ENCODE measurements at places on chromosomes 12 and 14.

GRCh38 chr12:12642916-12643315, 31.2 kb downstream of the CREBL2 start:
- no peak for DNase-seq

DNA sequence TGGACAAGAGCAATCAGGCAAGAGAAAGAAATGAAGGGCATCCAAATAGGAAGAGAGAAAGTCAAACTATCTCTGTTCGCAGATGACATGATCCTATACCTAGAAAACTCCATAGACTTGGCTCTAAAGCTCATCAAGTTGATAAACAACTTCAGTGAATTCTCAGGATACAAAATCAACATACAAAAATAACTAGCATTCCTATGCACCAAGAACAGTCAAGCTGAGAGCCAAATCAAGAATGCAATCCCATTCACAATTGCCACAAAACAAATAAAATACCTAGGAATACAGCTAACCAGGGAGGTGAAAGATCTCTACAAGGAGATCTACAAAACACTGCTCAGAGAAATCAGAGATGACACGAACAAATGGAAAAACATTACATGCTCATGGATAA, 417.5 kb upstream of the ATP2B1 start:
- DNase-seq: no peak

GRCh38 chr14:55693904-55694303, 113.9 kb downstream of the KTN1 start:
- no peak for DNase-seq

DNA sequence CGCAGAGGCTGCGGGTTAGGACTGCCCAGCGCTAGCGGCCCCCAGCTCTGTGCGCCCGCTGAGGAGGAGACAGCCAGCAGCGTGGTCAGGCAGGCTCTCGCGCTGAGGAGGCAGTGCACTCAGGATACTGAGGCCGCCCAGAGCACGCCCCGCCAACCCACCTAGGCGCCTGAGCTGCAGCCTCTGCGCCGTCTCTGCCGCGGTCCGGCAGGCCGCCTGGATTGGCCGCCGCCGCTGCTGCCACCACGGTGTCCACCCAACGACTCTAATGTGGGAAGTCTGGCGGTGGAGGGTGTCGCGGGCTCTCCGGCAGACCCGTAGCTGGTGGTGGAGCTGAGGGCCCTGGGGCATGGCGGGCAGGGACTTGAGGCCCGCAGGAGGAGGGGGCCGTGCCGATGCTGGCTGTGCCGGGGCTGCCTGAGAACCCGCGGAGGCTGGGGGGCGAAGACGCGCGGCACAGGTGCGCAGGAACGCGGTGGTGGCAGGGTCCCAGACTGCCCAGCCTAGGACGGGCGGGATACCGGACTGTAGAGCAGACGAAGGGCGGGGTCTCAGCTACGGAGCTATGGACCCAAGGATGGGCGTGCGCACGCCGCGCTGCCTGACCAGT, 69.9 kb downstream of the ASCL4 start:
- no peak for DNase-seq

DNA sequence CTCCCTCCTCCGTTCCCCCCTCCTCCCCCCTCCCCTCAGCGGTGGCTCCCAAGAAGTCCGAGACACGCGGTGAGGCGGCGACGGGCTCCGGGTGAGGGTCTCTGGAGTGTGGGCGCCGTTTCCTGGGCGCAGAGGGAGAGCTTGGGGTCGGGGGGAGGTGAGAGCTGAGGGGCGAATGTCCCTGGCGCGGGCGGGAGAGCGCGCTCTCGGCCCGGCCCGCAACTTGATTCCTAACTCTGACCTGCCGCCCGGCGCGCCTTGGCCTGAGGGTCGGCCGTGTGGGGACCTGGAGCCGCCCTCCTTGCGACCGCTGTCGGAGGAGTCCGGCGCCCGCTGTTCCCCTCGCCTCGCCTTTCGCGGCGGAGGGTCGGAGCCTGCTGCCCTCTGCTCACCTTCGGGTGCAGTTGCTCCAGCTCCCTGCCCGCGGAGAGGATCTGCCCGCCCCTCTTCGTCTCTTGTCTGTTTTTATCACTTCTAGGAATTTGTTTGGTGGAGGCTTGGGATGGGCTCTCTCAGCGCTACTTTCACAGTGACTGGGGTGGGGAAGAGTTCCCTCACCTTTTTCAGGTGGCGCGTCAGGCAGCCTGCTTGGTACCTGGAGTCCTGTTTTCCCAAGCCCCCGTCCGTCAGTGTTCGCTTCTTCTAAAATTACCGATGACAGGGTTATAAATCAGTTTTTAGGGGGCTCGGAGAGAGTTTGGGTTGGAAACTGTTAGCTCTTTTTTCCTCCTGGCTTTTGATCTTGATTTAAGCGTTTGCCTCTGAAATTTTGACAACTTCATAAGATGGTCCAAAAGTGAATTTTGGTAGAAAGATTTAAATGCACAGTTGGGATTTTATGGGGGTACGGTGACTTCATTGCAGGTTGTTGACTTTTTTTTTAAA, 495 bp downstream of the ADIPOR2 start:
- no peak for DNase-seq

GRCh38 chr12:27906127-27906500, 66.4 kb downstream of the PTHLH start:
- no peak for DNase-seq

DNA sequence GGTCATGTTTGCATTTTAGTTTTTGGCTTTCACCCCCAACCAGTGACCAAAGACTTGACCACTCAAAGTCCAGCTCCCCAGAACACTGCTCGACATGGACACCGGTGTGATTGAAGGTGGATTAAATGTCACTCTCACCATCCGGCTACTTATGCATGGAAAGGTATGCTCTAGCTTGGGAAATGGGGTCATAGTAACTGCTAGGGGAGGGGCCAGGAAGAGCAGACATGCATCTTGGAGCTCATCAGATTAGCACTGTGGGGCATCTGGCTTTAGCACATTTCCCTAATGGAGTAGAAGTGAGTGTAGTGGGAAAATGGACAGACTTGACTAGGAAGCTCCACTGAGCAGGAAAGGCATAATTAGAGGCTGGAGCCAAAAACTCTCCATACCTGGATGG, 2.8 kb downstream of the PCBP2 start:
- DNase-seq: no peak

DNA sequence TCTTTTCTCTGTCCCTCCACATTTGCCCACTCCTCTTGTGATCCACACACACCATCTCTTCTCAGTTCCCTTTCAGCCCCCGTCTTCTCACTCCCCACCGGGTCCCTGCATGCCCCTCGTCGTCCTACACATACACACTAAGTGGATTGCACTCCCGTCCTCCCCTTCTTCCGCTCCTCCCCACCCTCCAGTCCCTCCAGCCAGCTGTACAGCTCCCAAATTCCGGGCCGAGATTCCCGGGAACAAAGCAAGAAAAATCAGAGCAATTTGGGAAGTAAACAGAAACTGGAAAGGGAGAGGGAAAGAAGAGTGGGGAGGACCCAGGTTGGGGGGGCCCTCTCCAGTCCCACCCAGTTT, 282 bp upstream of the IGFBP6 start:
- no peak for DNase-seq

DNA sequence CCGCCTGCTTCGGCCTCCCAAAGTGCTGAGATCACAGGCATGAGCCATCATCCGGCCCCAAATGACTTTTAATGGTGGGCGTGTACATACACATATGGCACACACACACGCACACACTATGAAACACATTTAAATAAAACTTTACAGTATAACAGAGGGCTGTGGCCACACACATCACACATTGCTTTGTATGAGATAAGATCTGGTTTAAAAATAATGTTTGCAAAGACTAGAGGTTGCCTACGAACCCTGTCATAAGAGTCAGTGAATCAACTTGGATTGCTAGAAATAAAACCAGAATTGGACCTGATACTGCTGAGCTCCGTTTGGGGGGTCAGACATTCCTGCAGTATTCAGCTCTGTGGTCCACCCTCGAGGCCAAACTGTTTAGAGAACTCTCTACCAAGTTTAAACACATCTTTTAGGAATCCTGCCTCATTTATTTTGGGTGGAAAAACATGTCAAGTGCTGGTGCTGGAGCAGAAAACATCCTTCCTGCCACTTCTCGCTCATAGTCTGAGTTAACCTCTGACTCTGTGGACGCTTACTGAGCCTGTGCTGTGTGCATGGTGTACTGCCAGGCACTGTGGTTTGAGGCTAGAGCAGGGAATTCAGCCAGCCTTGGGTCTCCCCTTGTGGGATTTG, 47.8 kb upstream of the EML1 start:
- no peak for DNase-seq

DNA sequence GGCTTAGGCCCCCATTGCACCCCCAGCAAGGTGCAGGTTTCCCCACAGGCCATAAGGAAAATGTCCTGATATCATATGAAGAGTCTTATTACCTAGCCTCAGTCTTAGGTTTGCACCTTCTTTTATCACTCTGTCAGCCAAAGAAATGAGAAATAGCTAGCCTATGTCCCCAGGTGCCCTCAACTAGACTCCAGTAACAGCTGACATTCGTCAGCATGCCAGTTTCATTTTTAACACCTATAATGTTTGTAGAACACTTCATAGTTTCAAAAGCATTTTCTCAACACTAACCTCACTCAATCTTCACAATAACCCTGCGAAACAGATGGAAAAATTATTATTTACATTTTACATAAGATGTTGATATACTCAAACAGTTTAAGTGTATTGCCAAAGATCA, 24.0 kb upstream of the OR10P1 start:
- DNase-seq: no peak

DNA sequence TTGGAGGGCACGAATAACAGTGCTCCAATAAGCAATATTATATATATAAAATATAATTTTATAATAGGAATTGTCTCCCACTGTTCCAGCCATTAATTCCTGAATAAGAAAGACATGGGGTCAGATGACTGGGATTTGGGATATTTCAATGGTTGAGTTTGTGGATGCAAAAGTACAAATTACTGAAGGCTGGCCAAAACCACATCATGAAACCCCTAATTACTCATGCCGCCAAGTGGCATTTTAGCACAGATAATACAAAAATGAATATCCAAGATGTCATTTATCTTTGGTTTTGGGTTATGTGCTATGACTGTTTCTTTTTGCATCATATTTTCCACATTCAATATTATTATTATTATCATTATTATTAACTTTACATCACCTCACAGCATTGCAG, 261.4 kb upstream of the TBX3 start:
- no peak for DNase-seq

DNA sequence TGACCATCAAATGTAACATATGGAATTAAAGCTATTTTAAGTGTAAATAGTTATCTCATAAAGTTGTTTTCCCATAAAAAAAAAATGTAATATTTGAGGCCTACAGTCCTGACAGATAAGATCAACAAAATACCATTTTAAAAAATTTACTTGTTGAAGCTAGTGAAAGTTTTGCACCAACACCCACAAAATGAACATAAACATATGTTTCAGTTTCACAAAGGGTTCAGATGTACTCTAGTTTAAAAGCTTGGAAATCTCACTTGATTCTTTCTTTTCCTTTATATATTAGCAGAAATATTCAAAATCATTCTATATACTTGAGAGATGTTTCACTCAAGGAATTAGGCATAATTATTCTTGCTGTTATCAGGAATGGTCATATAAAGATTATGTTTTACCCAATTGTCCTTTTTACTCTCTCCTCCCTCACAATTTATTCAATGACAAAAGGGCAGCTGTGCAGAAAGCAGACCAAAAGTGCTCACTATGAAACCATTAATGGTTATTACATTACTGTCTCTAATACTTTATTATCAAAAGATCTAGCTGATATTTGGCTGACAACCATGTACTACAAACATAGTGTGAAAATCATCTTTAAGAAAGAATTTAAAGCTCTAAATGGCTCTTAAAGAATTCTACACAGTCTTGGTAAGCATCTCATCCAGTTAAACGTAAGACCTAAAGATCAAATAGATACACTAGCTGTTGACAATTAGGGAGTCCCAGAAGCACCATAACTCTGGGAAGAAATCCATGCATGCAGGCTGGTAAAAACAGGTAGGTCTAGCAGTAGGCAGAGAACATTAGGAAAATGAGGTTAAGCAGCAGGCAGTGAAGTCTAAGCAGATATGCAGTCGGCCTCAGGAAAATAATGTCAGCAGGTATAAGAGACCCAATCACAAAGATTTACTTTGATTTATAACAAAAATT, 28.8 kb downstream of the KIF21A start:
- DNase-seq: no peak

DNA sequence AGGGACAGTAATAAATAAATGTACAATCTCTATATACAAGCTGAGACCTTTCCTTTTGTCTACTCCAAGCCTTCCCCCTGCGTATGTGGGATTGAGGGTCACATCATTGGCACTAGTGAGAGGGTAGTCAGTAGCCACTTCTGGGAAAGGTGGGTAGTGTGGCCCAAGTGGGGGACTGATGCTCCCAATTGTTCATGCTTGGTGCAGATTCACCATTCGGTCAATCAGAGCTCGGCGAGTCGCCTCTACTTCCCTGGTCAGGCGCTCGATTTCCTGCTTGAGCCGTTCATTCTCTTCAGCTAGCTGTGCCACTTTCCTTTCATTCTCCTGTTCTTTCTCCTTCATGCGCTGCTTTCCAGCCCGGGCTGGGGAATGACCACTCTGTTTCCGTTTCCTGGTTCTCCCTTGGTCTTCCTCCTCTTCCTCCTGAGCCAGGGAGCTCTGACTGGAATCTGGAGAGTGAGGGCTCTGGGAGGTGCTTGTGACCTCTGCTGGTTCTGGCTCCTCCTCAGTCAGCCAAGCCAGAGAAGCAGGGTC, 3.6 kb downstream of the DDIT3 start:
- DNase-seq: no peak

- no peak for DNase-seq
Measured at GRCh38 chr12:74985293-74985985, 224.2 kb downstream of the KCNC2 start.

DNA sequence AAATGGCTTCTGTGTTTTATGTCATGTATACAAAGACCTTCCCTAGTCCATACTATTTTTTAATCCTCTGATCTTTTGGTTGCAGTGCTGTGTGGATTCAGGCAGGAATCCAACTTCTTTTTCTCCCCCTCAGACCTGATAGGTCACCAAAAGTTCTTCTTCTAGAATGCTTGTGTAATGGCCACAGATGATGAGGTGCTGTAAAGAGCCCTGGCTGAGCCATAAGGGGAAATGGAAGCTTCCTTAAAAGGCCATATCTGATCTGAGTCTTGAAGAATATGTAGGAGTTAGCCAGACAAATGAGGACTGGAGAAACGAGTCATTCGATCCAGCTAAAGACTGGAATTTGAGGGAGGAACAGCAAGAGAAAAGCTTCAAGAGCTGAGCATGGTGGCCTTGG, 353.9 kb downstream of the PCNX1 start:
- no peak for DNase-seq

All from SK-N-MC (cell line).